Karpas-422 (cell line): ENCODE measurements at places on chromosomes 7 and 10.

DNA sequence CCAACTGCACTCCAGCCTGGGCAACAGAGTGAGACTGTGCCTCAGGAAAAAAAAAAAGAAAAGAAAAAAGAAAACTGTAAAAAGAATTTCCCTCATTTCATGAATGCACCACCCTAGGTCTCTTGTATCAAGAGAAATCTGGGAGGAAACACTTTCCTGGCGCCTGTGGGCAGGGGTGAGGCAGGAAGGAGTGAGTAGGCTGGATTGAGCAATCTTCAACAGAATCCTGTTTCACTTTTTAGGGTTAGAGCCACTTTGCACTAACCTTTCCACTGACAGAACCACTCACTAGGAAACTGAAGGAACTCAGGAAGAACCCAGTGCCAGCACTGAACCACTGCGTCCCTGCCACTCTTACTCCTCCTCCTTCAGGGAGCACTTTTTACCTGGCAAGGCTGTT is 282.1 kb downstream of the CCDC3 start:
- no peak for DNase-seq

- no peak for DNase-seq
Observed at GRCh38 chr7:74387606-74388005, 66.1 kb upstream of the GTF2IRD1 start.

GRCh38 chr7:120436487-120437060 is 163.6 kb downstream of the KCND2 start:
- no peak for DNase-seq

GRCh38 chr7:114021135-114021534 is 102.3 kb upstream of the PPP1R3A start:
- DNase-seq, result no peak

DNA sequence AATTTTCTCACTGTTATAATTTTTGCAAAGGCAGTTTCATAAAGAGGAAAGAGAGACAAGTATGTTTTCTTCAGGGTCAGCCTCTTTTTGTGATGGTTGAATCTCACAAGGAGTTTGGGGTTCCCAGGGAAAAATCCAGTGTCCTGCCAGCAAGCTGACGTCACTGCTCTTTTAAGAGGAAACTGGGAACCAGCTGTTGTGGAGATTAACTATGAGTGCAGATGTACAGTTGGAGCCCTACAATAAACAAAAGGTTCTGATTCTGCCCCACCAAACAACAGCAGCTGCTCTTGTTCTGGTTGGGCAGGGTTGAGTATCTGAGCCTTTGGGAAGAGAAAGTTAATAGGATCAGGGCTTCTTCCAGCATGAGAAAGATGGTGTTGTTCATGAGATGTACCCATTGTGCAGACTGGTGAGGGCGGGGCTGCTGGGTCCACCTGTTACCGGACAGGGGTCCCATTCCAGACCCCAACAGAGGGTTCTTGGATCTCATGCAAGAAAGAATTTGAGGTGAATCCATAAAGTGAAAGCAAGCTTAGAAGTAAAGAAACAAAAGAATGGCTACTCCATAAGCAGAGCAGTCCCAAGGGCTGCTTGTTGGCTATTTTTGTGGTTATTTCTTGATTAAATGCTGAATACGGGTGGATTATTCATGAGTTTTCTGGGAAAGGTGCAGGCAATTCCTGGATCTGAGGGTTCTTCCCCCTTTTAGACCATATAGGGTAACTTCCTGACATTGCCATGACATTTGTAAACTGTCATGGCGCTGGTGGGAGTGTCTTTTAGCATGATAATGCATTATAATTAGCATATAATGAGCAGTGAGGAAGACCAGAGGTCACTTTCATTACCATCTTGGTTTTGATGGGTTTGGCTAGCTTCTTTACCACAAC is 12.5 kb downstream of the PRF1 start:
- no peak for DNase-seq

DNA sequence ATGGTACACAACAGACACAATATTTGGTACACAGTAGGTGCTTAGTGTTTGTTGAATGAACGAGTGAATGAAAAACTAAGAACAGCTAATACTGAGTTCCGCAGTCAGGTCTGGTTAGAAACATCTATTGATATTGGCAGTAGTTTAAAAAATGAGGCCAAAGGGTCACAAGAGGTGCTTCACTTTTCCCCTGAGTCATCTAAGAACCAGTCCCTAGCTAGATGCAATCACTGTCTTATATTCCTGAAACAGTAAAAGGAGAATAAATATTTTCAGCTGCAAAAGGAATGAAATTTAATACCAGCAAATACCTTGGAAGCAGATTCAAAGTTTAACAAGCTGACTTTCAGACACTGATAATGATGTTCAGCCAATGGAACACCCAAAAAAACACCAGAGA is 54.5 kb downstream of the SCRN1 start:
- no peak for DNase-seq

GRCh38 chr7:73890555-73891147 is 29.7 kb downstream of the TMEM270 start:
- no peak for DNase-seq

- DNase-seq, result no peak
Observed at GRCh38 chr7:68706291-68706690, 892.0 kb upstream of the AUTS2 start.

- no peak for DNase-seq
Observed at GRCh38 chr7:43531700-43532099, 51.2 kb upstream of the STK17A start.

- no peak for DNase-seq
Observed at GRCh38 chr10:35789996-35790395, 147.9 kb upstream of the FZD8 start.

DNA sequence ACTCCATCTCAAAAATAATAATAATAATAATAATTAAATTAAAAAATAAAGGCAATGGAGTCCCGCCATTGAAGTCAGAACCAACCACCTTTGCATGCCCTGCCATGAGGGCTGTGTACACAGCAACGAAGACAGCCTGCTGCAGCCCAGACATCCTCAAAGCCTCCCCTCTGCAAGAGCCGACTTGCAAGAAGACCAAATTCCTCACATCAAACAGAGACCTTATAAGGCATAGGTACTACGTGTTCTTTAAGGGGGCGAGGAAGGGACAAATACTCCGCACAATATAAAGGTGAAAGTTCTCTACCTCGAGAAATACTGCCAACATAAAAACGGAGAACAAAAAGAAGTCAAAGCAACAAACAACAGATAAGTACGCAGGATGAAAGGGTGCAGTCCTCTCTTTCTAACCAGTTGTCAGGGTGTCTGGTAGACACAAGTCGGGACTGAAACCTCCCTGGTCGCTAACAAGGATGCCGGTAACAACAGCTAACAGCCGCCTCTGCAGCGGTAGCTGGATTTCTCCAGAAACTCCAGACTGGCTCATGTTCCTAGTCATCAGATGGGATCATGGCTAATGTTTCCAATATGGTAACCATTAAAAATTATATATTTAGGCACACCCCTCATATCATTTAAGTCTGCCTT is 23.6 kb downstream of the FGFR2 start:
- DNase-seq, result no peak

GRCh38 chr10:100334762-100335161 is 4.7 kb upstream of the PKD2L1 start:
- no peak for DNase-seq

DNA sequence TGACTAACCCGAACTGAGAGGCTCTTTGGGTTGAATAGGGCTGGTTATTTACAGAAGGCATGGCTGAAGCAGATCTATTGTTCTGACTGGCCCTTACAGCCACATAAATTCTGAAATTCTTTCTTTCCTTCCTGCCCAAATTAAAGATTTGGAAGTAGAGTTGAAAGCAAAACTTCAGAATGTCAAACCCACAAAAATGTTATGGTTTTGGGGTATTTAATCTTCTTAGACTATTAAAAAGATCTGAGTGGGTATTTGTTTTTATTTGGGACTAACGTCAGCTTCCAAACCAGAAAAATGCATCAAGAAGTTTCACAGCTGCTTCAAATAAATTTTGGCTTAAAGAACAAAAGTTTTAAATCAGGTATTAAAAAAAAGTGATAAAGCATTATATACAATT is 124.5 kb downstream of the AHR start:
- no peak for DNase-seq

DNA sequence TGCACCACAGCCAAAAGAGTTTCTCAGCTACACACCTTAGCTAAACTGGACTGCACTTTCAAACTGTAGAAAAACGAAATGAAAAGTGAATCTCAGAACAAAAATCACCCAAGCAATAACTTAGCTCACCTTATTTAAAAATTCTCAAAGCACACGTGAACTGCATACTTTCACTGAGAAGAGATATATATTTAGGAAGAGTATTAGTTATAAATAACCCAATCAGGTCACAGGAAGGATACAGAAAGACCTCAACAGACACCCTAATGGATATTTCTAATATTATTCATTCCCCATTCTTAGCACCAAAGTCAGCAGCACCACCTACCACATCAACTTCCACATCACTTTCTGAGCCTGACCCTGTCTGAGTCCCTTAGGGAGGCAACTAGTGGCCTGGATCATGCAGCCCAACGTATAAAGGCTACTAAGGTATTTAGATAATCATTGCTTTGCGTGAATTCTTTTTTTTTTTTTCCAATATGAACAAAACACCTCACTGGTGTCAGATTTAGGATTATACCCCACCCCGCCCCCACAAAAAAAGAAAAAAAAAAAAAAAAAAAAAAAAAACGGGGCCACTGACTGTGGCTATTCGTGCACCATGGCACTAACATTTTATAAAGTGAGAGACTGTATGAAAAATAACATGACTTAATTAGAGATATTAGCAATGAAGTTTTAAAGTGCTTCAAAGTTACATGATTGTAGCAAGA is 2.6 kb downstream of the ABI1 start:
- peak; percentile 73 for DNase-seq

DNA sequence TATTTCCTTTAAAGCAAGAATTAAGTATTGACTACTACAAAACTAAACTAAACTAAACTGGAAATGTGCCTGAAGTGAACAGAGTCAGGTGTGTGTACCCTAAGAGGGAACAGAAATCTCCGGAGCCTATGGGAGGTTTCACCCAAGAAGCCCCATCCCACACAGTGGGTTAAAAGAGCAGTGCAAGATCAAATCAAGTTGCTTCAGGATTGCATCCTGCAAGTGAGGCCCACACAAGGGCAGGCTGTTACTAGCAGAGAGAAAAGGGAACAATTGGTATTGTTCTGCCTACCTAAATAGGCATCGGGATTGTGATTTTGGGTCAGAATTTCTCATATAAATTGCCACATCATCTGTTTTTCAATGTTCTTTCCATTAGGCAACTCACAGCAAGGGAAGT is 113.3 kb upstream of the CDC14C start:
- DNase-seq, result no peak

DNA sequence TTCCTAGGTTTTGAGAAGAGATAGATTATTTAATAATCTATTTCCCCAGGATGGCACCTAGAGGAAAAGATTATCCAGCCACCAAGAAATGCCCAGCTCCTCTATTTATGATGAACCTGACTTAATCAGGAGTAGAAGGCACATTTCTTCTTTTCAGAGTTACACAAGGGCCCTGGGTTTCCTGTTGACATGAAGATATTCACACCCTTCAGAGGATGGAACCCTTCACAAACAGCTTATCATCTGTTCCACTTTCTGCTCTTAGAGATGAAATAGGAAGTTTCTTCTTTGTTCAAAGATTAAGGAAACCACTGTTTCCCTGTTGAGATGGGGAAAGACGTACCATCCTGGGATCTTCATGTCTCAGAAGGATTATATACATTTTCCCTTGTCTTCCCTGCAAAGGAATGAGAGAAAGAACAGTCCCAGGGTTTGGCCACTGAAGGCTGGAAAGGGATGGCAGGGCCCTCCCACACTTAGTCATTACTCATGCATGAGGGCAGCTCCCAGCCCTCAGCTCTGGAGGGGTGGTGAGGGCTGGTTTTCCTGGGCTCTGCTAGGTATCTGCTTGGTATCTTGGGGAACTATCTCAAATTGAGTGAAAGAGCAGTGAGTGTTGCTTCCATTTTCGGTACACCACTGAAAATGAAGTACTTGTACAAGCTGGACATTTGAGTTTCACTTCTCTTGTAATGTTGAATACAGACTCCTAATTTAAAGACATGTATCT is 64.0 kb downstream of the MTPAP start:
- DNase-seq, result no peak

- peak; percentile 86 for DNase-seq
Observed at GRCh38 chr10:77836299-77836820, 90.2 kb downstream of the DLG5 start.

DNA sequence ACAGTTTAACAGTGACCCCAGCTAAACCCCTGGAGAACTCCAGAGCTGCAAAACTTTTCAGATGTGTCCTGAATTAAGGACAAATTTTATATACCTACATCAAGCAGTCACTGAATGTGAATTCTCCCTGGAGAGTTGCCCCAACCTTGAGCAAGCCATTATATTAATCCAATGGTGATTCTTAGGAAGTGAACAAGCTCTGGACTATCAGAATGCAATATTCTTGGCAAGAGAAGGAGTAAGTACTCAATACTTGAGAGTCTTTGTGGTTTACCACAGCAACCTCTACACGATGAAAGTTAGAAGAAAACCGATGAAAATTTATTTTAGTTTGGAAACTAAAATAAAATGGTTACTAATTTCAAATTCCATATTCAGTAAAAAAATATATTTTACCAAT is 19.3 kb upstream of the ZNF365 start:
- no peak for DNase-seq

- no peak for DNase-seq
Observed at GRCh38 chr10:78700413-78700812, 368.4 kb upstream of the ZMIZ1 start.

DNA sequence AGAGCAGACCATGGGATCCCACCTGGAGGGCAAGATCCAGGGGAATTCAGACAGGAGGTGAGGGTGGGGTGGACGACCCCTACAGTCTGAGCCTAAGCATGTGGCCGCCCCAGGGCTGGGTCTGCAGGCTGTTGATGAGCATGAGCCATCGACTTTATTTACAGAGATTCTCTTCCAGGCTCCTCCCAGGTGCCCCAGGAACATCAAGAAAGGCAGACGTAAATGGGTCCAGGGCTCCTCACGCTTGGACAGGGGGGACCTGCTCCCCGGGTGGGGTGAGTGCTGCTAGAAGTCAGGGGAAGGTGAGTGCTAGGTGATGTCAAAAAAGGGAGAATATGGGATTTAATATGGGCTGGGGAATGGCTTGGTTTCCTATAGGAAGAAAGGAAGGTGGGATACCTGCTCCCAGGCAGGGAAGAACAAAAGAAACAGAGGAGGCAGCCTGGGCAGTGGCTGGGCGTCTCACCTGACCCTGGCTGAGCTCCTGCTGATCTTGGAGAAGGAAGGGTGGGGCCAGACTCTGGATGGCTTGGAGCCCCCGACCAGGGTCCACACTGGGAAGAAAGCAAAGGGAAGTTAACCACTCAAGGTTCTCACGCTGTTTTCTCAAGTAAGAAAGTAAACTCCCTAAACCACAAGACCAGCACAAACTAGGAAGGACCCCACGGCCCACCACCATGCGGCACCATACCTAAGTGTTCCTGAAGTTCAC is 162.1 kb upstream of the SHH start:
- no peak for DNase-seq
